Inflammatory macrophage (primary cell): ENCODE measurements at places on chromosomes 13 and 19.

DNA sequence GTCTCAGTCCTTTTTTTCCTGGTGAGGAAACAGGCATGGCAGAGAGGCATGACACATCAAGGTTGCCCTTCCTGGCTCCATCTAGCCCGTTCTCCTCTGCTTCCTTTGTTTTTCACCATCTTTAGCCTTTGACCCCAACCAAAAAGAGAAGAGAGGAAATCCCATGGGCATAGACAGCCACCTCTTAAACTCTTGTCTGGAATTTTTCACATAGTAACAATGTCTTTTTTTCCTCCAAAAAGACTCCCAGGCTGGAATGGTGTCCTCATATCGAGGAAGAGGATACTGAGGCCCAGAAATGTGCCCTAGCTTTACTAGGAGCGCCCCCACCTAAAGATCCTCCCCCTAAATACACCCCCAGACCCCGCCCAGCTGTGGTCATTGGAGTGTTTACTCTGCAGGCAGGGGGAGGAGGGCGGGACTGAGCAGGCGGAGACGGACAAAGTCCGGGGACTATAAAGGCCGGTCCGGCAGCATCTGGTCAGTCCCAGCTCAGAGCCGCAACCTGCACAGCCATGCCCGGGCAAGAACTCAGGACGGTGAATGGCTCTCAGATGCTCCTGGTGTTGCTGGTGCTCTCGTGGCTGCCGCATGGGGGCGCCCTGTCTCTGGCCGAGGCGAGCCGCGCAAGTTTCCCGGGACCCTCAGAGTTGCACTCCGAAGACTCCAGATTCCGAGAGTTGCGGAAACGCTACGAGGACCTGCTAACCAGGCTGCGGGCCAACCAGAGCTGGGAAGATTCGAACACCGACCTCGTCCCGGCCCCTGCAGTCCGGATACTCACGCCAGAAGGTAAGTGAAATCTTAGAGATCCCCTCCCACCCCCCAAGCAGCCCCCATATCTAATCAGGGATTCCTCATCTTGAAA lies at the start of gene GDF15:
Gene GDF15, plus strand, starts transcription at position 484 of the 868 bp plus-strand sequence. Its CDS starts 32 bp downstream, at position 516.
- peak; percentile 87 for DNase-seq

- no peak for DNase-seq
These were observed 2.1 kb upstream of the HAMP start for GRCh38 chr19:35279985-35280821.

- DNase-seq: no peak
These were observed 168.7 kb downstream of the KDM4B start for GRCh38 chr19:5137571-5138124.

- no peak for DNase-seq
These were observed 25.6 kb downstream of the SAFB start for GRCh38 chr19:5648464-5648863.

DNA sequence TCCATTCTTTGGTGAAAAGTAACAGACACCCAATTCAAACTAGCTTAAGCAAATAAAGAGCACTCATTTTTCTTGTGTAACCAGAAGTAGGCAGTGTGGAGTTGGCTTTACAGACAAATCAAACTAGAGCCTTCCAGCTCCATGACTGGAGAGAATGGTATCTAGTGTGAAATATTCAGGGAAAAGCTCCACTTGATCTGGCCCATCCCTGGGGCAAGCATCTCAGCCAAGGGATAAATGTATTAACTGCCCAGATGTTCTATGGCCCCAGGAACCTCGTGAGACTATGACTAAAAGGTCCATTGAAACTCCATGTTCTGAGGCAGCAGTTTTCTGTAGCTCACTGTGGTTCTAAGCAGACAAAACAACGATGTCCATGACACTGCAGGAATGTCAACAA lies 49.9 kb downstream of the TBC1D4 start:
- no peak for DNase-seq

DNA sequence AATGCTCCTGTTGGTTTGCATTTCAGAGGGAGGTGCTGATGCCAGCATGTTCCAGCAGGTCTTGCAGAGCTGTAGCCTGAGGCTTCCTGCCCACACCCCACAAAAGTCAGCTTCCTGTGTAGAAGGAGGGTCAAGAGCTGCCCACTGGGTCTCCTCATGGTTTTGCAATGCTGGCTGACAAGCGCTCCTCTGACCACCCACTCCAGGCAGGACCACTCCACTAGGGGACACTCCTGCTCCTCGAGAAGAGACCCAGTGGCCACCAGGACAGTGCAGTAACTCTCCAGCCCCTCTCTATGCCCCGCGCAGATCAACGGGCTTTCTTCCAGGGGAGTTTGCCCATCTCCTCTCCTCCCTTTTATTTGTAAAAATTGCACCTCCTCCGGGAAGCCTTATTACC lies 72.9 kb upstream of the UQCRFS1 start:
- no peak for DNase-seq

- DNase-seq: peak; percentile 33
These were observed 204.6 kb downstream of the VWA8 start for GRCh38 chr13:41756198-41756880.

GRCh38 chr19:29676586-29676985 lies 11.3 kb downstream of the PLEKHF1 start:
- DNase-seq: no peak

- DNase-seq: peak; percentile 76
These were observed at the start of gene GPR183 for GRCh38 chr13:99307247-99307646. GPR183 (minus strand) TSS chr13:99307399; CDS start chr13:99296145, 11,254 bp downstream.

GRCh38 chr13:21347753-21348318 lies 111.3 kb downstream of the ZDHHC20 start:
- DNase-seq: no peak

- peak; percentile 32 for DNase-seq
These were observed 285.8 kb downstream of the MYO16 start for GRCh38 chr13:108915095-108915633.

DNA sequence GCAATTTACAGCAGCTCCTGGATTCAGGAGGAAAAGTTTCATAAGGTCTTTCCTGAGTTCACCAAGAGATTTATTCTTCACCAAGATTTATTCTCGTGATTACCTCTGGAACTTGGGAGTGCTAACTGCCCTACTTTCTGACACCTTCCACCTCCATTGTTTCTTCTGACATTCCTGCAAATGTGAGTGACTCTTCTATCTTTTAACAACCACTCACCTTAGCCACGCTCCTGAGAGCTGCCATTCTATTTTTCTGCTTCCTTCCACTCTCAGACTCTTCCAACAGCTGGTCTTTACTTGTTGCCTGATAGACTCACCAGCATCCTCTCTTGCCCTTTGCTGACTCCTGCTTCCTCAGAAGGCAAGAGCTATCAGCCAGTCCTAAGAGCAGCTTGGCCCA lies 11.5 kb upstream of the CBY2 start:
- no peak for DNase-seq

DNA sequence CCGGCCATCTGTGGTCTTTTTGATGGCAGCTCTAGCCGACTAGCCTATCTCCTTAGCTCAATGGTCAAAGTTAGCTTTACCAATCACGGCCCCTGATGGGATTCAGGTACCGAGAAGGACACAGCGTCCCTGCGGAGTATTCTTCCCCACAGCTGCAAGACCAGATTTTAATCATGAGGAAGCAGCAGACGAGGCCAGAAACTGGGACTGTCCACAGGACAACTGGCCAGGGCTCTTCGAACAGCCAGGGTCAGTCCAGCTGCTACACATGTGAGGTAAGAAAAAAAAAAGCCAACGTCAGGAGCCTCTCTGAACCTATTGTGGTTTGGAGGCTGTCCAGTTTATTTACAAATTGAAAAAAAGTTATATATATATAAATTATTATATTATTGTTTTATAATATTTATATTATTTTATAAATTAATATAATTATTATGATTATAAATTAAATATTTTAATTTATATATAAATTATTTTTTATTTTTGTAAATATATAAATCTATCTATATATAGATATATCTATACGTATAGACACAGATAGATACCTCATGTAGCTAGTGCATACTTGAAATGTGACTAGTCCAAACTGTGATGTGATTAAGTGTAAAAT lies 10.8 kb downstream of the RINL start:
- no peak for DNase-seq

- peak; percentile 62 for DNase-seq
These were observed 16.8 kb upstream of the SEMA6B start for GRCh38 chr19:4576016-4576933.

DNA sequence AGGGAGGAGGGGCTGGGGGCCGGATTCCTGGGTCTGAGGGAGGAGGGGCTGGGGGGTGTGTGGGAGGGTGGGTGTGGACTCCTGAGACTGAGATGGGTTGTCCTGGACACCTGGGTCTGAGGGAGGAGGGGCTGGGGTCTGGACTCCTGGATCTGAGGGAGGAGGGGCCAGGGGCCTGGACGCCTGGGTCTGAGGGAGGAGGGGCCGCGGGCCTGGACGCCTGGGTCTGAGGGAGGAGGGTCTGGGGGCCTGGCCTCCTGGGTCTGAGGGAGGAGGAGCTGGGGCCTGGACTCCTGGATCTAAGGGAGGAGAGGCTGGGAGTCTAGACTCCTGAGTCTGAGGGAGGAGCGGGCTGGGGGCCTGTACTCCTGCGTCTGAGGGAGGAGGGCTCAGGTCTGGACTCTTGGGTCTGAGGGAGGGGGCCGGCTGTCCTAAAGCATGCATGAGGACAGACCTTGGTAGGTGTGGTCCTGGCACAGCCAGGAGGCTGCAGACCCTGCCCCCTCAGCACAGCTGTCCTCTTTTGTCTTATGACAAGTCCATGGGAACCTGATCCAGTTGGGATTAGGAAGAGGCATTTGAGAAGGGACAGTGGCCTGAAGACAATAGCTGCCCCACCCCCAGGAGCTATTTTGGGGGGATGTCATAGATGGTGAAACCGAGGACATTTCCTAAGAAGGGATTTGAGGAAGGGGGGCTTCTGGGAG lies 1.3 kb downstream of the TNNT1 start:
- DNase-seq: no peak

DNA sequence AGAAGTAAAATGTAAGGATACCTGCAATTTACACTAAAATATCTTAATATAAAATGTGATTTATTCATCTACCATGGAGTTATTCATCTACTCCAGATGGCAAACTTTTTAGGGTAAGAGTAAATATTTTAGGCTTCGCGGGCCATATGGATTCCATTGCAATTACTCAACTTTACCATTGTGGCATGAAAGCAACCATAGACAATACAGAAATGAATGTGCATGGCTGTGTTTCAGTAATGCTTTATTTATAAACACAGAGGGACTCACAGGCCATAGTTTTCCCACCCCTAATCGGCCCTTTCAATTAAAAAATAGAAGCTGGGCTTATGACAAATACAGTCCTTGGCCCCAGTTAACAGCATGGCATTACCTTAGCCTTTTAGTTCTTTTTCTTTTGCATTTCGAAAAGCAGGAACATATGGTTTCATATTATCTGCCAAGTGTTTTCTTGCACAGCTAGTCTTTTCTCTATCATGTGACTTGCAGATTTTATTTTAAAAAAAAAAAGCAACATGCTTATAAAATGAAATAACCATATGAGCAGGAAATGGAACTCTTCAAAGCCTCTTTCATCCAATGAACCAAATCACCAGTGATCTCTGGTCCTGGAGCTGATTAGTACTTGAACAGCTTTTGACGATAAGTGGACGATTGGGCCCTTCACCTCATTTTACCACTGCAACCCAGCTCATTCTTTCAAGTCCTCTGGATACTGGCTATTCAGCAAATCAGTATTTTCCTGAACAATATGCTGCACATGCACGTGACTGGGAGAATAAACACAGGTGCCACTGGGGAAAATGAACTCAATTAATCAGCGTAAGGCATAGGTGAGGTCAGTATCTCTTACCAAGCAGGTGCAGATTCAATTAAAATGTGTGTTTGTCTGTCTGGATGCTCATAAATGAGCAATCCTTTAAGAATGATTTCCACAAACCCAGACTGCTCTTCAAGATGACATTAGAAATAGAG lies 63.9 kb downstream of the LHFPL6 start:
- DNase-seq: no peak

DNA sequence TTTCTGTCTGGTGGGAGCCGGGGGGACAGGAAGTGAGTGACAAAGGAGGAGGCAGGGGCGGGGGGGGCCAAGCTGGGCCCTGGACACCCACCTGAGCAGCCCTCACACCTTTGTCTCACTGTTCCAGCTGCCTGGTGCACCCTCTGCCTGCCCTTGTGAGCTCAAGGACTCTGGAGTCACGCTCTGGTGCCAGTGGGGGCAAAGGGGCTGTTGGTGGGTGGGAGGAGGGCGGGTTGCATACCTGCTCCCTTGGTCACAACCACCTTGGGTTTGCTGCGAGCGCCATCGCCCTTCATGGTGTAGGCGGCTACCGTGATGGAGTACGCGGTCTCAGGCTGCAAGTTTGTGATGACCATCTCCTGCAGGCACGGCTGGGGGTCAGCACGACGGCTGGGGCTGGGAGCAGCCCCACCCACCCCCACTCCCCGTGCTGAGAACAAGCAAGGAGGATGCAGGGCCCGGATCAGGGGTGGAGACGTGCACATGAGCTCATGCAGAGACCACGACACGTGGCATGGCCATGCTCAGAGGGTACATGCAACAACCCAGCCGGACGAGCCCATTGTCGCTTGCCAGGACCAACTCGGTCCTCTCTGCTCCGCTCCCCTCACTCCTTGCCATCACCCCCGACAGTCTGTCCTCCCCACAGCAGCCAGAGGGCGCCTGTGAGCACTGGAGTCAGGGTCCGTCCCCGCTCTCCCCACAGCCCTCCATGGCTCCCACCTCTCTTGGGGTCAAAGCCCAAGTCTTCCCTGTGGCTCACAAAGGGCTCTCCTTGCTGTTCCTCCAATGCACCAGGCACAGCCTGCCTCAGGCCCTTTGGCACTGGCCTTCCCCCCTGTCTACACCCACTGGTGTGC lies 114.9 kb downstream of the PTPRS start:
- DNase-seq: no peak

DNA sequence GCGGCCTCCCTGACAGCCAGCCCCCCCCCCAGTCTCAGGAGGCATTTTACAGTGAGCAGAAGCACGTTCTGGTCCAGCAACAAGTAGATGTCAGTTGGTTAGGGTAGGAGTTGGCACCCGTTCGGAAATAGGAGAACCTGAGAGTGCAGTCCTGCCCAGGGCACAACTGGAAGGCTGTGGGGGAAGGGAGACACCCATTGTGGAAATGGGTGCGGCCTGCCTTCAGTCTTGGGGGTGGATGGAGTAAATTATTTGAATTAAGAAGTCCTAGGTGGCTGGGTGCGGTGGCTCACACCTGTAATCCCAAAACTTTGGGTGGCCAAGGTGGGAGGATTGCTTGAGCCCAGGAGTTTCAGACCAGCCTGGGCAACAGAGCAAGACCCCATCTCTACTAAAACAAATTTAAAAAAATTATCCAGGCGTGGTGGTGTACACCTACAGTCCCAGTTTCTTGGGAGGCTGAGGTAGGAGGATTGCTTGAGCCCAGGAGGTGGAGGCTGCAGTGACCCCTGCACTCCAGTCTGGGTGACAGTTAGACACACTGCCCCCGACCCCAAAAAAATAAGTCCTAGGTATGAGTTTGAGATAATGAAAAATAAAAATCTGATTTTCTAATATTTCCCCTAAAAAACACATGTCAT lies 1.2 kb downstream of the CIRBP start:
- peak; percentile 48 for DNase-seq

DNA sequence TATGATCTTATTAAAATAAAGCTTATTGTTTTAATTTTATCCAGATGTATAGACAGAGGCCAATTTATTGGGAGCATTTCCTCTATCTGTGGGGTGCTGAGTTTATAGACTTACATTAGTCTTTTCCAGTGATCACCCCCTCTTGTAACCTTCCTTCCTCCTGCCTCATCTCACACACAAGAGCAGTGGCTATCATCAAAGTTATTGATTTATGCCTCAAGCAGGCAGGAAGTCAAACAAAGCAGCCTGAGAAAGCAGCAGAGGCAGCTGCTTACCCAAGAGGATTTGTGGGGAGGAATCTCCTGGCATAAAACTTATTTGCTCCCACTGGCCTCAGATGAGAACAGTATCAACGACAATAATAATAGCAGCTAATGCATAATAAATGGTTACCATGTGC lies 26.3 kb upstream of the DCLK1 start:
- DNase-seq: no peak
